ENCODE measurements at places on chromosomes 16 and 17. TPM values are rescaled to one million over a fixed set of nuclear protein-coding genes. Genes with fewer than 3 reads are reported as not detected.
A peak's percentile ranks its signal among the peaks of the same experiment; 100 is the strongest.

GRCh38 chr17:40075201-40075941, 12.6 kb downstream of the THRA start:
- DNase-seq = peak; percentile 91

DNA sequence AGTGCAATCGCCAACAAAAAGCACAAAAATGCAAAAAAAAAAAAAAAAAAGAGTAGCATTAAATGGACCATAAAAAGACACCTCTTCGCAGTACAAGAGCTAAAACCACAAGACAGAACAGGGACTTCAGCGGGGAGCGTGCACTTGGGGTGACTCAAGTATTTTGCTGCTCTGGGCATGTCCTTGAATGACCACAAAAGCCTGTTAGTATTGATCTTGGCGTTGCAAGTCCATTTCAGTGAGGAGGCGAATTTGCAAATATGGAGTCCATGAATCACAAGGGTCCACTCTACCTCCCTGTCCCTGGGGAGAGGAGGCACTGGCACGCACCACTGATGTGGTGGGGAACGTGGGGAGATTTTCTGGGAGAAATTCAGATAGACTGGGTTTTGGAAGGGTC, 78.9 kb downstream of the CNGB1 start:
- no peak for DNase-seq

DNA sequence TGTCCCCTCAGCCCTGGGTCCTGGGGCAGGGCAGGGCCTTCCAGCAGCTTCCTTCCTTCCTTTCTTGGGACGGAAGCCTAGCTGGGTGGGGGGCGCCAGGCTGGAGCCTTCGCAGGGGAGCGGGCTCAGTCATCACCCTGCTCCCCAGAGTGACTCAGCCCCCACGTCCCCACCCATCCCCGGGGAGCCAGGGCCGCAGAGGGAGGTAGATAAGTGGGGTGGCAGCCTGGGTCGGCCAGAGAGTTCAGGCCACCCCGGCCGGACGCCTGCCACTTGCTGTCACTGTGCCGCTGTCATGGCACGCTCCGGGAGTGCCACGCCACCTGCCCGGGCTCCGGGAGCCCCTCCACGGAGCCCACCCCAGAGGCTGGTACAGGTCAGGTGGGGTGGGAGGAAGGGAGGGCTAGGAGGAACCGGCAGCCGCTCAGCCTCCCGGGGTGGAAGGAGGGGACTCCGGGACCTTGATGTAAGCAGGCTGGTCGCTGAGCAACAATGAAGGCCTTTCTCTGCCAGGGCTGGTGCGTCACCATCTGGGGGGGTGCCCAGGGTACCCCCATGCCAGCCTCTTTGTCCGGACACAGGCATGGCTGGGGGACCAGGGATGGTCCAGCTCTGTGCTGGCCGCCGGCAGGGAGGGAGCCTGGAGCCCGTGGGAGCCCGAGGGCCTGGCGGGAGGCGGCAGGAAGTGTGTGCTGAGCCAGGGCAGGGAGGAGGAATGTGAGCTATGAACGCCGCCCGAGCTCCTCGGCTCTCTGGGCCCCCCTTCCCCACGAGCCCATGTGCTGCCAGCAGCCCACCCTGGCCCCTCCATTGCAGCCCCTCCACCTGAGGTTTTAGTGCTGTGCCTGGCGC, 6.6 kb downstream of the NHERF2 start:
- DNase-seq = peak; percentile 38

GRCh38 chr17:42098730-42099399, 592 bp upstream of the ZNF385C start:
- DNase-seq = no peak

GRCh38 chr17:77492446-77493237, 351.9 kb downstream of the SEC14L1 start:
- DNase-seq = peak; percentile 10

DNA sequence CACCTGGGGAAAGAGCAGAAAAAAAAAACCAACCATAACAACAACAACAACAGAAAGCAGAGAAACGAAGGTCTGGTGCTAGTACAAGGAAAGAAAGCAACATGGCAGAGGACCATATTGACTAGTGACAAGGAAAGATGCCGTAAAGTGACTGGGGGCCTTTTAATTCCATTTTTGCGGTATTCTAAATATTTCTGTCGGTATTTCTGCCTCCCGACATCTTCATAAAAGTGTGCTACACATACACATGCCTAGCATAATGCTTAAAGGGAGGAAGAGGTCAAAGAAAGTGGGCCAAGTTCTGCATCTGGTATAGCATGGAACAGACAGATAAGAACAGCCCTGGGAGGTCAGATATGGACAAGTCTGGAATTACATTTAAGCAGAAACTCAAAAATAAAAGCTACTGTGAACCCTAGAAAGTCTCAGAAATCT, 19.5 kb upstream of the RNF43 start:
- DNase-seq = no peak

GRCh38 chr17:67496286-67496685, 119.2 kb downstream of the PITPNC1 start:
- DNase-seq = no peak

GRCh38 chr16:11234884-11235702, 20.9 kb downstream of the SOCS1 start:
- no peak for DNase-seq

GRCh38 chr17:55661963-55662834, 60.5 kb downstream of the TMEM100 start:
- no peak for DNase-seq

- no peak for DNase-seq
These were observed 119.6 kb downstream of the CYLD start for GRCh38 chr16:50861451-50861850.

GRCh38 chr17:48596735-48597527, 3.4 kb upstream of the HOXB5 start:
- no peak for DNase-seq

- peak; percentile 52 for DNase-seq
These were observed 699 bp upstream of the MAP1LC3B start for GRCh38 chr16:87391324-87391949.

- DNase-seq = no peak
These were observed 68.9 kb upstream of the MSI2 start for GRCh38 chr17:57187391-57187790.

- DNase-seq = peak; percentile 86
These were observed 660 bp downstream of the RHBDF1 start for GRCh38 chr16:71540-72401.

Gene HS3ST3A1
- total RNA-seq = not detected

Gene FBXO39
- total RNA-seq = 0.20 TPM

Gene SCNN1B
- total RNA-seq = 0.66 TPM

Gene PIPOX
- total RNA-seq = 0.60 TPM

Gene CORO6
- 101 TPM for total RNA-seq

Gene PITPNM3
- 1.5 TPM for total RNA-seq
